ENCODE measurements at places on chromosomes 6 and 20. TPM values are rescaled to one million over a fixed set of nuclear protein-coding genes. Genes with fewer than 3 reads are reported as not detected.

Gene RIPPLY2
- not detected for total RNA-seq

Gene EYS
- 0.07 TPM for total RNA-seq

Gene BMP2
- total RNA-seq = 9.2 TPM

Gene OPN5
- not detected for total RNA-seq

Gene STX11
- 1.9 TPM for total RNA-seq

Gene LY6G6D
- not detected for total RNA-seq

Gene KCNG1
- 45.9 TPM for total RNA-seq

Gene DSE
- total RNA-seq = 83.2 TPM

Gene SYNDIG1
- 8.7 TPM for total RNA-seq

Gene SIRPB2
- total RNA-seq = not detected

Gene RAB44
- total RNA-seq = 0.14 TPM

Gene DCBLD1
- 36.8 TPM for total RNA-seq

Gene SEL1L2
- not detected for total RNA-seq

Gene CENPQ
- total RNA-seq = 3.4 TPM

Gene CAP2
- 49.1 TPM for total RNA-seq

Measured in astrocyte (in vitro differentiated cells and primary cell).